HEK293T (cell line): ENCODE measurements at places on chromosomes 5 and 9.

GRCh38 chr5:139911425-139912120, 116.0 kb downstream of the PSD2 start:
- no peak for DNase-seq

DNA sequence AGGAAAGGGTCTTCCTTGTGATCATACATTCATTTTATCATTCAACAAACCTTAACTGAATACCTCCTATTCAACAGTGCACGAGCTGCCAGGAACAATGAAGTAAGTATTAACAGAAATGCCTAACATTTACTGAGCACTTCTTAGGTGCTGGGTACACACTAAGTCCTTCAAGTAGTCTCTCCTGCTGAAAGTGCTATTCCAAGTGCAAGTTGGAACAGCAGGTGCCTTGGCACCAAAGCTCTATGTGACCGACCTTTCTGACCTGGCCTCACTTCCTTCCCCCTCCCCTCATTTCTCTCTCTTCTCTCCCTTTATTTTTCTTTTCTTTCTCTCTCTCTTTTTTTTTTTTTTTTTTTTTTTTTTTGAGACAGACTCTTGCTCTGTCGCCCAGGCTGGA, 94.5 kb downstream of the GRIA1 start:
- DNase-seq, result no peak

DNA sequence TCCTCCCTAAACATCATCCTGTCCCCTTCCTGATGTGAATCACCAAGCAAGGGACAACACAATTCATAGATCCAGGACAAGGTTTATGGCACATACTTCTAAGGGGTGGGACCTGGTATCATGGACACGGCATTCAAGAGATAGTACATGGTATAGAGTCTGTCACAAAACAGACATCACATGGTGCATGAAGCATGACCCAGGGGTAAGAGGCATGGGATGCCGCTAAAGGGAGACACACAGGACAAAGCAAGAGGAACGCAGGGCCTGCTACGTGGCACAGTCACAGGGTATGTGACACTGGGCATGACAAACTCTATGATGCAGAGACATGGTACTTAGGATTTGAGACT, 20.7 kb downstream of the GSN start:
- DNase-seq, result no peak

DNA sequence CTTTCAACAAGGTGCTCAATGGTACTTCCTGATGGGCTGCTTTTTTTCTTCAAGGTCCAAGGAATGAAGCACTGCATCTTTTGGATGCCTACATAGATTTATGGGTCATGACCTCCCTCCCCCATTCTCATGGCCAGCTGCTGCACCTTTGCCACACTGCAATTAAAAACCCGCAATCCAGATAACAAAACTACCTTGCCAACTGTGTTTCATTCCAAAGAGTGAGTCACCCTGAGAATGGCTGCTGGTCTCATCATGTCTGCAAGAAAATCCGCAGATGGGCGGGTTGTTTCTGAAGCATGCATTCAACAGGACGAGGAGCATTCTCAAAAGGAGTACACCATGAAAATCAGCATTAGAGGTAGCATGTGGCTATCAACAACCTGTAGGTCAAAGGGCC, 139.8 kb downstream of the ELAVL2 start:
- DNase-seq, result no peak

DNA sequence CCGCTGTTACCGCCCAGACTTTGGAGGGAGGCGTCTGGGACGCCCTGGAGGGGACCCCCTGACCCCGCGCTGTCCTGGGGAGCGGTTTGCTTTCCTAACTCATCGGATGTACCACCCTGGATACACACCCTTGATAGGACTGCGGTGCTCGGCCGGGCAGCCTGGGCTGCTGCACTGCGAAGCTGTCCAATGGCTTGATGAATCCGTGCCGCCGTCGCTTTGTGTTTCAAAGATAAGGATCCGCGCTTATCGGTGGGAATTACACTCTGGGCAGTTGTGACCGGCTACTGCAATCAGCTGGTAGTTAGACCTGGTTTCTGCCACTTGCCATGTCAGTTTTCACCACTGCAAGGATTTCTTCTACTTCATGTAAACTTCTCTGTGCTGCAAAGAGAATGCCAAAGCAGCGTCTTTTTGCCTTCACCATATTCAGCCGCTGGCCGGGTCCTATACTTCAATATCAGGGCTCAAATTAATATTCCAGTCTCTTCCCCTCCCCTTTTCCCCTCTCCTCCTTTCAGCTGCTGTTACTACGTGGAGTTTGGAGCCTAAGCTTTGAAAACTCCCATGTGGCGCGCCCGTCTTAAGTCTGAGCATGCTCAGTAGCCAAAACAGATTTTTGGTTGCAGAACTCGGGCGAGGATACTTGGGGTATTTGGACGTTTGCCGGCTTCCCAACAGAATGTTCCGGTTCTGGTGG, 727 bp downstream of the SMAD5 start:
- peak; percentile 42 for DNase-seq

DNA sequence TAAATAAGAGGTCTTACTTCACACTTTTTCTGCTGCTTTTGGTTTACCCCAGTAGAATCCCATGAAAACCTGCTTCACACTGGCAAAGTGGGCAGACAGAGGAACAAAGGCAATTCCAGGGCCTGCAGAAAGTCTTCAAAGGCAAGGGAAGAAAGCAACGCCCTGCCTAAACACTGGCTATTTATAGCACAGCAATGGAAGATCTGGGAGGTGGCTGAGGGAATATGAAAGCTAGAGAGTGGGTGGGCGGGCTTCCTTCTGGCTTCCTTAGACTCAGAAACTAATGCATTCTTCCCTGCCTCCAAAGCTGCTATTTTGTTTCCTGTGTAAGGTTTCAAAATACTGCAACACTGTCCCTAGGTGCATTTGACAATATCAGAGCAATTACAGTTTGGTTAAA, 46.8 kb downstream of the ELAVL2 start:
- peak; percentile 34 for DNase-seq

DNA sequence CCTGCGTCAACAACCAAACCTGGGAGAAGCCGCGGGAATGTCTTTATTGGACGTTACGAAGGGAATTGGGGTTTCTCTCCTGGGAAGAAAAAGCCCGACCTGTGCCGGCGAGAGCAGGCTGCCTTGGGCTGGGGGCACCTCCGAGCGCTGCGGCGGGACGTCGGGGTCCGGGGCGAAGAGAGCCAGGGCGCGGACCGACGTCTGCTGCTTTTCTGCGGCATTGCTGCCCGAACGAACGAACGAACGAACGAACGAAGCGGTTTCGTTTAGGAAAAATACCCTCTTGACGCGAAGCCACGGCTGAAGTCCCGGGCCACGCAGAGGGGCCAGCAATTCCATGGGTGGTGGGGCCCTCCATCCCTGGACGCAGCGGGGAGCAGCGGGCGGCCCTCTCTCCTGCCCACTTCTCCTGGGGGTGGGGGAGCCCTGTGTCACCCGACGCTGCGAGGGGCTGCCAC, 4.8 kb upstream of the PITX1 start:
- no peak for DNase-seq

DNA sequence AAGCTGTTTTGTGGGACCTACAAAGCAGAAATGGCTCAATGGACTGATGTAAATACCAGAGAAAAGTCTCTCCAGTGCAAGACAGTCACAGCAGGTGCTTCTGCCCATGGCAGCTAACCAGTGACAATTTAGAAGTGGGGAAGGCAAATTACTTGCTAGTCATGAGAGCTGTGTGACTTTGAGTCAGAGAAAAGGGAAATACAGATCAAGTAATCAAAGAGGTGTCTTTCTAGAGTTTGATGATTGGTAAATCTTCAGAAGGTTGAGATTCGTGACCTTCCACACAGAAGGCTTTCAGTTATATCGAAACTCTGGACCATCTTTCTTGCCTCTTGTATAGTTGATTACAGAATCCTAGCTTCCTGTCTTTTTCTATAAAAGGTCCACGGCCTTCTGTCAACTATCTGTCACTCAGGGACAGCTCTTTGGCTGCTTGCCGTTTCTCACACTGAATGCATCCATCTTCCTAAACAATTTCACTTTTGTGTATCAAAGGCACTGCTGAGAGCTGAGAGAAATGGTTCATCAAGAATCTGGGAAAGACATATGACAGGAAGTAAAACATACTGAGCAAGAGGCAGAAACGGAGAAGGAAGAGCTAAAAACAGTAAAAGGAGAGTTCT, 993.9 kb upstream of the ACO1 start:
- DNase-seq, result no peak

GRCh38 chr5:54663866-54664265, 146.3 kb downstream of the SNX18 start:
- no peak for DNase-seq

DNA sequence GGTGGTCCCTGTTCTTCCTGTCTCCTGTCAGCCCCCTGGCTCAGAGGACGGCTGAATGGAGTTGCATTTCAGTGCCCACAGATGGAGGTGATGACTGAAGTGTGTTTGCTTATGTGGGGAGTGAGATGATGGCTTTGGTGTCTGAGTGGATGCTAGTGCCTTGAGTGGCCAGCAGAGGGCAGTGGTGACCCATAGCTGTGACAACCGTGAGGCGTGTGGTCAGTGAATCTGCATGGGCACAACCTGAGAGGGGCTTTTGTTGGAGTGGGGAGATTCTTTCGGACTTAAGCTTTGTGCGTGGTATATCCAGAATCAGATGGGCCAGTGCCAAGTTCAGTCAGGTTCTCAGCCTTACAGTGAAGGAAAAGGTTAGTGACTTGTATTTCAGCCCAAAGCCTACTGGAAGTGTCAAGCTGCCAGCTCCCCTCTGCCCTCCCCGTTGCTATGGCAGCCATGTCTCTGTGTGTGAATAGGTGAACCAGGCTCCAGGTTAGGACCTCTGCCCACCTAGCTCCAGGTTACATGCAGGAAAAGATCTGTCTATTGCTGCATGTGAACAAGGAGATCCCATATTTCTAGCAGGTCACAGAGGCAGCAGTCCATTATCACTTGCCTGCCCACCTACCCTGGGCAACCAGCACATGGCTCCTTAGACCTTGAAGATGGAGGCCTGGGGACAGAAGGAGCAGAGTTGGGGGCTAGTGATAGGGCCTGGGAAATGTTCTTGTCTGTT, 14.7 kb upstream of the CXXC5 start:
- peak; percentile 85 for DNase-seq

- no peak for DNase-seq
These were observed 21.9 kb upstream of the CFAP95 start for GRCh38 chr9:69798744-69799143.

DNA sequence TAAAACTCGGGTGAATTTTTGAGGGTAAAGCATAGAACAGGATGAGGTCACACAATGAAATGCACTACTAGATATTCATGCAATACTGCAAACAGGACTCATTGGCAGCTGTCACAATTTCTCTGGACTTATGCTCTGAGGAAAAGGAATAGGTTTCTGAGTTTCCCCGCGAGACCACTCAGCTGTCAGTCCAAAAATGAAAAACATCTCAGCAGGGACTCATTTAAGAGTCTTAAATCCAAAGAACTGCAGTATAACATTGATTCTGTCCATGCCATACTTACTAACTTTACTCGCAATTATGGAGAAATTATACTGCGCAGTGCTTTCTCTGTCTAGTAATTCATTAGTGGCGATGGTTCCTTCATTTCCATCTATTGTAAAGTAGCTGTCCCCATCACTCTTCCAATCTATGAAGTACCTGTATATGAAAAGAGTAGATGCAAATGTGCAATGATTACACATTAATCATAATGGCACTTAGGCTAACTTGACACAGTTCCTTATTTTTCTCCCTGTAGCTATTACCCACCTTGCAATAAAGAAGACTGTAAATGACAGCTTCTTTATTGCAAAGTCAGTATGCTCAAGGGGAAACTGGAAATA, 1070.0 kb downstream of the CDH12 start:
- no peak for DNase-seq
